ENCODE measurements at places on chromosomes 11 and 22.

DNA sequence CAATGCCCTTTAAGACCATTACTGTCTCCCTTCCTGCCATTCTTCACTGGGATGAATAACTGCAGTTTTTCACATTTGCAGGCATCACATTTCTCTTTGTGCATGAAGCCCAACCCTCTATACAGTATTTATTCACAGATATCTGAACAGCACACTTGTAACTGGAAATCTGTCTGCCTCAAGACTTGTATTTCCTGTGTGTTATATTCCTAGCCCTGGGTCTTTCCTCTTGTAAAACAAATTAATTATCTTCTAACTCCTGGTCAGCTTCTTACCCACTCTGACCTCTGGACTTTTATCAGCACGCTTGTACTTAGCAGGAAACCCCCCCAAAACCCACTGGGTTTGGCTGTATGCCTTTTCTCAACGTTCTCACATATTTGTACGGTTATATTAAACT, 2.0 kb downstream of the CSRP3 start:
- no peak for DNase-seq

DNA sequence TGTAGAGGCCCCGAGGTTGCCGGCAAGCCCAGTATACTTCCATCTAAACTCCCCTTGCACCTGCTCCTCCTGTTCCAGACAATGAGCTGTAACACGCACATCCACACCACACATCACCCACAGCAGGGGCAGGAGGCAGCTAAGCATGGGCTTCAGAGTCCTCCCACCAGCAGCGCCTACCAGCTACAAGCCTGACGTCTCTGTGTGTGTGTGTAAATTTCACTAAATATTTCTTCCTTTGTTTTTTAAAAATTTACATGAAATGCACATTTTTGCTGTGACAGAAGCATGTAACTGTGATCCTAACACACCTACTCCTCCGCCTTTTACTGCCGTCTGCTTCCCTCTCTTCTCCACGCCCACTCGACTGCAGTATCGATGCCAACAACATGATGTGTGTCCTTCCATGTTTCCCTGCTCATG, 29.4 kb upstream of the PACSIN2 start:
- DNase-seq, result no peak

GRCh38 chr11:43919852-43920597, 22.4 kb upstream of the C11orf96 start:
- no peak for DNase-seq

DNA sequence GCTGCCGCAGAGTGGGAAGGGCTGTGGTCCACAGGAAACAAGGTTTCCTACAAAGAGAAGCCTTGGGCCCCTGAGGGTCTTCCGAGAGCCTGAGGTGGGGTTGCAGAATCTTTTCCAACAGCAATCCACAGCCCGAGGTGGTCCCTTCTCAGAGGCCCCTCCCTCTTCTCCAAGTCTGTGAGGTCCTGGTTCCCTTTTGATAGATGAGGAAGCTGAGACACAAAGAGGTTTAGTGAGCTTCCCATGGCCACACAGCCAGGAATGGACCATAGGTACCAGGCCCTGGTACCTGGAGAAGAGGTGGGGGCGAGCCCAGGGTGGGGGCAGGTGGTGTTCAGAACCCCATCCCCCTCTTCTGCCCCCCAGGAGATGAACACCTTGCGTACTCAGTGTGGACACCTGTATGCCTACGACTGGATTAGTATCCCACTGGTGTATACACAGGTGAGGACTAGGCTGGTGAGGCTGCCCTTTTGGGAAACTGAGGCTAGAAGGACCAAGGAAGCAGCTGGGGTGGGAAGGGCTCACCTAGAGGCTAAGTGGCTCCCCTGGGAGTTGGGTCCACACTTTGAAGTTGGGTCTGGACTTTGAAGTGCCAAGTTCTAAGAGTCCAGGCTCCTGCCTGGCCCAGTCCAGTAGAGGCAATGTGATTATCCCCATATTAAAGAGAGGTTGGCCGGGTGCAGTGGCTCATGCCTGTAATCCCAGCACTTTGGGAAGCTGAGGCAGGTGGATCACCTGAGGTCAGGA, 7.0 kb downstream of the BEST1 start:
- DNase-seq, result no peak

DNA sequence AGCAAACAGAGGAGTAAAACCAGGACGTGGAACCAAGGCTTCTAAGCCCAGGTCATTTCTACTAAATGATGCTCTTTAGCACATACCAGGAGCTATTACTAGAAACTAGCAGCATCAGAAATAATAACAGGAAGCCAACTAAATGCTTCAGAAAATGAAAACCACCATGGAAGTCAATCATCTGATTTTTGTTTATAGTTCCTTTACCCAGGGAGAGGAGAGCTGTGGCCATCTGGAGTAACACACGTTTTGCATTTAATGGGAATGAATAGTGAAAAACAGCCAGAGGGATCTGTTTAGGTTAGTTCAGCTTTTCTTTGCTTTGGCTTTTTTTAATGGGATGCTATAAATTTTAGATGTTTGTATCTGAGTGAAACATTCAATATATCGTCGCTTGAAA, 250.7 kb upstream of the ARHGAP20 start:
- DNase-seq, result no peak

DNA sequence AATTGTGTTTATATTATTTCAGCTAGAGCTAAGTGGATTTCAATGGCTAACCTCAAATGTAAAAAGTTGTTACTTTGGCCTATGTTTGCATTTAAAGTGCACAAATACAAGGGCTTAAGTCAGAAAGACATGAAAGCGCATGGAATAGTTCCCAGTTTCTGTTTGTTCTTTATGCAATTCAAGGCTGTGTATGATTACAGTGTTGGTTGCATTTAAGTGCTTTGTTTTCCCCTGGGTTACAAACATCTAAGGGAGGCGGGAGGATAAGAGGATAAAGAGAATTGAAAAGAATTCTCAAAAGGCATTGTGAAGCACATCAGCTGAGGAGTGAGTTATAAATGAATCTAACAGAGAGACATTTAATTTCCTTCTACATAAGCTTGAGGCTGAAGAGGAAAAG, 453.4 kb downstream of the NTM start:
- no peak for DNase-seq

DNA sequence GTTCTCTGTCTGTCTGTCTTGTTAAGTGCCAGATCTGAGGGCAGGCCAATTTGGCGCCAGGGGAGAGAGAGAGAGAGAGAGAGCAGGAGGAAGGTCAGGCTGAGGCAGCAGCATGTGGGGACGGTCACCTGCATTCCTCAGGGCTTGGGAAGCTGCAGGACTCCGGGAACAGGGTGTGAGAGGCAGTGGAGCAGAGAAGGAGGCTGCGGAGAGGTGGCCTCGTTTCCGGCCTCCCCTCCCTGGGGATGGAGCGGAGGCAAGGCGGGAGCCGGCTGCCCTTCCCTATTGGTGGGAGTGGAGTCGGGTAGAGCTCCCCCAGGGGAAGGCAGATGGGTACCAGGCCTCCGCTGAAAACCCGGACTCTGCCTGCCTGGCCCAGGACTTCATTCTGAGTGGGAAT, 9.7 kb downstream of the CLMP start:
- no peak for DNase-seq

DNA sequence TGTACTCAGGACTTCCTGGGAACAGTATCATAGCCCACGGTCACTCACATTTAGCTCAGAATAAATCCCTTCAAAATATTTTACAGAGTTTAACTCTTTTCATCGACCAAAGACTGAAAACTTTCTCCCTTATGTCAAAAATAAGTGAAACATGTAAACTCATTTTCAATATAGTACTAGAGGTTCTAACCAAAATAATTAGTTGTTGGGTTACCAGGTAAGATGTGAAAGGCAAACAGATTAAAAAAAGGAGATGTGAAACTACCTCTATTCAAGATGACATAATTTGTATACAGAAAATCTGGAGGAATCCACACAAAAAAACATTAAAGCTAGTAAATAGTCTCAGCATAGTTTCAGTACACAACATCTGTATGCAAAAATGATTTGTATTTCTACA, 20.3 kb downstream of the XKR3 start:
- no peak for DNase-seq

DNA sequence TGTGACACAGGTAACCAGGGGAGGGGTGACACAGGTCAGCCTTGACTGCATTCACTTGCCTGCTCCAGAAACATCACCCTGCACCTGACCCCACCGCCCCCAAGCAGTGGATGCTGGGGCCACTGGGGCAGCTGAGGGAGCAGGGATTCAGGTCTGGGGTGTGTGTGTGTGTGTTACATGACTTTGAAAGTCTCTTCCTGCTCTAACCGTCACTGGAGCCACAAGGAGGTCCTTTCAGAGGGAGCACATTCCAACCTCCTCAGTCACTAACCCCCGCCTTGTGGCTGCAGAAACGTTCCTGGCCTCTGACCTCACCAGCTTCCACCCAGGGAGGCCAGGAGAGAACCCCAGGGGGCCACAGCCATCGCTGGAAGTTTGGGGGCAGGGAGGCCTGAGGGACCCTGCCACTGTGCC, 2.9 kb upstream of the FOSL1 start:
- no peak for DNase-seq

Measured in activated naive CD8-positive, alpha-beta T cell treated with anti-CD3 and anti-CD28 coated beads for 36 hours (primary cell).